ENCODE measurements at places on chromosomes 1 and 21.

DNA sequence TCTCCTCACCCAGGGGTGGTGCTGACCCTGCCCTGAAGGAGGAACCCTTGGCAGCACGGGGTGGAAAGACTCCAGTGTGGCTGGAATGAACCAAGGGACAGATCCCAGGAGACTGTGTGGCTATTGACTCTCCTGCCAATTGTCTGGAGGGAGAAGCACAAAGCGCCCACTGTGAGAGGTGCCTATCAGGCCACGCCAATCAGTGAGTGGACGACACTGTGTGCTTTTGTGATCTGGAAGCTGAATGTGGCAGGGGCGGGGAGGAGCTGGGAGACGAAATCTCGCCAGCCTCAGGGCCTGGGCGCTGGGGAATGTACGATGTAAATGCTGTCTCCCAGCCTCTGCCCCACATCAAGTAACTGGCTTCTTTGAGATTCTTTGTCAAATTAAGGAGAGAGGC, 167.1 kb downstream of the ZBTB18 start:
- DNase-seq = no peak

DNA sequence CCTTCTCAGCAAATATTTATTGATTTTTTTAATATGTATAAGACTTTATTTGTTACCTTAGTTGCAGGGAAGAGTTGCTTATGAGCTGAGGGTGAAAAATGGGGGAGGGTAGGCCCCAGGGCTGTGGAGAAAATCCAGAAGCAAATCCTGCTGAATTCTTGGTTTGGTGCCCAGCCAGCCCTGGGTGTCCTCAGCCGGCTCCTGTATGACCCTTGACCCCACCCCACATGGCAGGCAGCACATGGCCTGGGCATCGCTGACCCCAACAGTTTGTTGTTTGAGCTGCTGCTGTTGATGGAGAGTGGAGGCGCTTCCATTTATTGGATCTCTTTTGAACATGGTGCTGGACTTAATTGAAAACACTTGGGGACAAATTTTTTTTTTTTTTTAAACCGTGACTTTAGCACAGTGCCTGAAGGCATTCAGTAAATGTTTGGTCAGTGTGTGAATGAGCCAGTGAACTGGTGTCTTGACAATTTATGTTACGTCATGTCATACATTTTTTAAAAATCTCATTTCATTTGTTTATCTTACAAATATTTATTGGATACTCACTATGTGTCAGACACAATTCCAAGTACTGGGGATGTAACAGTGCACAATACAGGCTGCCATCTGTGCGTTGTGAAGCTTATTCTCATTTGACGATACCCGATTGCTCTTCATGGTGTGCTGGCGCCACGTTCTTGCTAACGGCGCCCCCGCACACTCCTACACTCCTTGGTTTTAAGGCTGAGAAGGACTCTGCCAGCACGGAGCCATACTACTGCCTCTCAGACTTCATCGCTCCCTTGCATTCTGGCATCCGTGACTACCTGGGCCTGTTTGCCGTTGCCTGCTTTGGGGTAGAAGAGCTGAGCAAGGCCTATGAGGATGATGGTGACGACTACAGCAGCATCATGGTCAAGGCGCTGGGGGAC, 98.8 kb downstream of the MTR start:
- DNase-seq = no peak

- no peak for DNase-seq
Measured at GRCh38 chr1:46067652-46068051, 64.8 kb downstream of the PIK3R3 start.

DNA sequence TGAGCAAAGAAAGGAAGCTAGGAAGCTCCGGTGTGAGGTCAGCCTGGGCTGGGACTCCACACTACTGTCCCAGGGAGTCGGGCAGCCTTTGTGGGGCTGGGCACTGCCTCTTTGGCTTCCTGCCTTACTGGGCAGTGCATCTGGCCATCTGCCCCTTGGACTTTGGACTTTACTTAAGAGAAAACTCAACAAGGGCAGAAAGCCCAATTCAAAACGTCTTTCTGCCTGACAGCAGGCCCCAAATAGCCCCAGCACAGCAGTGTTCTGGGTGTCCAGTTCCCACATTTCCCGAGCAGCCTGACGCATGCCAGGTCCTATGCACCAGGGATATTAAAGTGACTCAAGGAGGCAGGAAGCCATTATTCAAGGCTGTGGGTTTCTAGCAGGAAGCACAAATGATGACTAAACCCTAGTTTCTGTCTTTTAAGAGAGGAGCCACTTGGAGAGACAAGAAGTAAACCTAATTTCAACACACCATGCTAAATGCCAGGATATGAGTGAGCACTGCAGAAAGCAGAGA, 37.9 kb upstream of the EDEM3 start:
- DNase-seq = no peak

GRCh38 chr21:42794551-42794950, 84.8 kb downstream of the WDR4 start:
- DNase-seq = no peak

- no peak for DNase-seq
Measured at GRCh38 chr1:241140670-241141069, 216.3 kb downstream of the RGS7 start.

GRCh38 chr1:115526900-115527299, 114.9 kb upstream of the VANGL1 start:
- no peak for DNase-seq

- DNase-seq = no peak
Measured at GRCh38 chr1:43267818-43268425, 1.9 kb upstream of the TMEM125 start.
